ENCODE measurements at places on chromosomes 7 and 10.

DNA sequence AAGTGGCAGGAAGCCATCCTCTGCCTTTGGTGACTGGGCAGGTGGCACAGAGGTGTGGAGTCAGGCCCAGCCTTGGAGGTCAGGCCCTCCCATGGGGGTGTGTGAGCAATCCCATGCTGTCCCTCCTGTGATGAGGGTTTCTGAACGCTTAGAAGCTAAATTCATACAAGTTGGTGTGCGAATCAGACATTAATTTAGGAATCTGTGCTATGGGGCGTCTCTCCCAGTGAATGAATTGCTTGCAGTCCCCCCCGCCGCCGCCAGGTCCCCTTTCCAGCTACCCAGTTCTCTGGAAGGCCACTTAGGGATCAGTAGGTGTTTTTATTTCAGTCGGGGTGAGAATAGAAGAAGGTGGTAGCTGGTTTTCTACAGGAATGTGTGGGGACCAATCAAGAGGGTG is 37.5 kb downstream of the LRRC18 start:
- H3K4me1 ChIP-seq: no peaks in the 10 kb centered on the region
- DNase-seq: no peak
- no peak overlapping the region for H3K4me3 ChIP-seq
- H3K27me3 ChIP-seq: no peaks in the 10 kb centered on the region

DNA sequence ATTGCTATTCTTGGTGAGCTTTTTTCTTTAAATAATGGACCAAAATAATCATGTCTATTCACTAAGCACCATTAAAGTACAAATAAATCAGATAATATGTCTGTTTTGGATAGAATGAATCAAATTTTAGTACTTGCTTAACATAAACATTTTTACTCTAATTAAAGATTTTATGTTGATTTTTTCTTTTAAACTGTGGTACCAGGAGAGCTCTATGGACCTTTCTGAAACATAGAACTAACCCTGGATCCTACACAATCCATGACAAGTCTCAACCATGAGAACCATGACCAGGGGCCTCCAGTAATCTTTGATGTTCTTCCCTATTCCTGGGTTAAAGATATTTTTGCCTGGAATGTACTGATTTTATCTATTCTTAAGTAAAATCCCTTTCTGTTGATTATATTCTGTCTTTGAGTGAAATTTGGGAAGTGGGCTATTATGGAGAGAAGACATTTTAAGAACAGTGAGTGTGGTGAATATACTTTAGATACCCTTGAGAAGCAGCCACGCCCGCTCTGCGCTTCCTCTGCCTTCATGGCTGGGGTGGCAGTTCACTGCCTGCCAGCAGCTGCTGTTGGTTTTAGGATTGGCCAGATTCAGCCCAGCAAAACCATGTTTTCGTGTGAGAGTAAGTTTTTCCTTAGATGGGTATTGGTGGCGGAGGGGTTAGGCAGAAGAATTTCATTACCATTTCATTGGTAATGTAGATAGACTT is 42.2 kb upstream of the BHLHA15 start:
- no peak for DNase-seq
- H3K27me3 ChIP-seq: no peaks in the 10 kb centered on the region
- no peaks in the 10 kb centered on the region for H3K36me3 ChIP-seq
- no peak overlapping the region for H3K27ac ChIP-seq
- peaks cover 6% of the 10 kb centered on the region for H3K4me1 ChIP-seq
- H3K4me3 ChIP-seq: no peak overlapping the region

- H3K27me3 ChIP-seq: no peaks in the 10 kb centered on the region
- no peak overlapping the region for H3K27ac ChIP-seq
- DNase-seq: no peak
- H3K4me3 ChIP-seq: no peak overlapping the region
- H3K36me3 ChIP-seq: no peaks in the 10 kb centered on the region
Measured at GRCh38 chr10:7941576-7941975, 112.9 kb upstream of the GATA3 start.

DNA sequence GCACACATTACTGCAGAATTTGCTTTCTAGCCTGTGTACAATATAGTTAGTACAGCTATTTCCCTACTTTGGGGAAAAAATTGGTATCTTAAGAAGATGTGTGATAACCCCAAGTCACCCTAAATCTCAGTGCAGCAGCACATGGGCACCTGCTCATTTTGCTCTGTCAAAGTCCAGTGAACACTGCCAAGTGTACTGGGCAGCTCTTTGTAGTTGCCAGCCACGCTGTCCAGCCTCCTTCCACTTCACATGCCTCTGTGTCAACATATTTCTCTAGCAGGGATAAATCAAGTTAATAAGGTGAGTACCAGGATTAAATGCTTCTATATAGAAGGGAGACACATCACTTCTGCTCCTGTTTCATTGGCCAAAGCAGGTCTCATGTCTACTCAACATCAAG is 87.1 kb upstream of the CDC14C start:
- H3K4me3 ChIP-seq: no peak overlapping the region
- DNase-seq: no peak
- no peak overlapping the region for H3K27ac ChIP-seq
- H3K36me3 ChIP-seq: no peaks in the 10 kb centered on the region
